ENCODE measurements at places on chromosomes 13 and 19. TPM values are rescaled to one million over a fixed set of nuclear protein-coding genes. Genes with fewer than 3 reads are reported as not detected.

DNA sequence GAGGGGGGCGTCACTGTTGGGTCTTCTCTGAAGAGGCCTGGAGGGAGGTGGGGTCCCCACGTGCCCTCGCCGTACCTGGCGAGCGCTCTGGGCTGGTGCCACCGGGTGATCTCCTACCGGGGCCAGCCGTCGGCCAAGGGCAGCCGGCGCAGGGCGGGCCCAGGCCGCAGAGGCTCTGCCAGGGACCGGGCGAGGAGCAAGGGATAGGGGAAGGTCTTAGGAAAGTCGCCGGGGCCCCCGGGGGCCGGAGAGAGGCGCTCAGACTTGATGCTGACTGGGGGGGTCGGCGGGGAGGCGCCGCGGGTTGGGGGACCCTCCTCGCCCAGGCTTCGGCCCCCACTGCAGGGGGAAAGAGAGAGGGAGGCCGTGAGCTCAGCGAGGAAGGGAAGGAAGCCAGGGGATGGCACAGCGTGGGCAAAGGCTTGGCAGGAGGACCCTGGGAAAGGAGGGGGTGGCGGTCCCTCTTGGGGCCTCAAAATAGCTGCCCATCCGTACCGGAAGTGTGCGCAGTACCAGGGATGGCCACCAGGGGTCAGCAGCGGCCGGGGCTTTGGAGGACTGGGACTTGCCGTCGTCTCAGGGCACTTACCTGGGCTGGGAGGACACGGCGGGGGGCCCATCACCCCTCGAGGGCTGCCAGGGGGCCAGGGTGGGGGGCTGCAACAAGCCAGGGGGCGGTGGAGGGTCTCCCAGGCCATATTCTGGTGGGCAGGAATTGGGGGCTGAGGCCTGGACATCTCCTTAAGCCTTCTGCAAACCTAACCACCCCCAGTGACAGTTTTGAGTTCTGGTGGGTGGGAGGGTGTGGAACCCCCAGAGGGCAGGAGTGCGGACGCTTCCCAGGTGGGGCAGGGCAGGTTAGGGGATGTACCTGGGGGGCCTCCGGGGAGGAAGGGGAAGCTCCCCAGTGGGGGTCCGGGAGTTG lies 7.7 kb upstream of the TMEM161A start:
- peak; percentile 83 for DNase-seq

The FFAR2 gene
- polyA plus RNA-seq: 1.2 TPM

- no peak for DNase-seq
Measured at GRCh38 chr19:738509-739128, 12.3 kb upstream of the MISP start.

The LGALS7 gene
- 5.0 TPM for polyA plus RNA-seq

GRCh38 chr19:41575998-41576397 lies at the start of gene CEACAM21:
TSS of gene CEACAM21 (plus strand) at chr19:41576166. CDS start at chr19:41576275, 109 bp downstream.
- DNase-seq: no peak

GRCh38 chr19:19540064-19540714 lies 2.1 kb downstream of the CILP2 start:
- DNase-seq: peak; percentile 60

- DNase-seq: no peak
Measured at GRCh38 chr19:40592170-40592569, 9.0 kb upstream of the LTBP4 start.

- no peak for DNase-seq
Measured at GRCh38 chr13:27921421-27921960, 1.7 kb downstream of the PDX1 start.

- DNase-seq: no peak
Measured at GRCh38 chr13:41561170-41561569, 103.8 kb downstream of the RGCC start.
